ENCODE measurements at places on chromosomes 2 and 18.

DNA sequence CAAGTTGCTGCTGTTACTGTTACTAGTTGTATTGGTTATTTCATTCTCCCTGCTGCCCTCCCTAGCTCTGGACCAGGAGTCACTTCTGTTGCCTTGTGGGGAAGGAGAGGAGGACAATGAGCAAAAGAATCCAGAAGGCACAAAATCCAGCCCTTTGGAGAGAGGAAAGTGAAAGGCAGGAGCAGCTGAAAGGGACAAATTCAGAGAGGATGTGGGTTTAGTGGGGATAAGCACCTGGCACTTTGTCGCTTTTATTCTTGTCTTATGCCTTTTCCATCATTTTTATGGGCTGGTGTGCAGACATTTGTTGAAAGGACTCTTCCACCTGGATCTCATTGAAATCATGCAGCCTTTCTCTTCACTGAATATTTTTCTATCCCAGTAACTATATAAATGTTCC, 24.3 kb upstream of the LTBP1 start:
- no peak for DNase-seq

GRCh38 chr2:45612285-45612684, 1.2 kb upstream of the SRBD1 start:
- DNase-seq = no peak

- DNase-seq = no peak
Observed at GRCh38 chr2:217935901-217936684, 66.7 kb downstream of the TNS1 start.

GRCh38 chr2:106358081-106358480, 110.1 kb downstream of the RGPD3 start:
- no peak for DNase-seq

- DNase-seq = no peak
Observed at GRCh38 chr2:201194097-201194496, 11.2 kb downstream of the CASP10 start.

DNA sequence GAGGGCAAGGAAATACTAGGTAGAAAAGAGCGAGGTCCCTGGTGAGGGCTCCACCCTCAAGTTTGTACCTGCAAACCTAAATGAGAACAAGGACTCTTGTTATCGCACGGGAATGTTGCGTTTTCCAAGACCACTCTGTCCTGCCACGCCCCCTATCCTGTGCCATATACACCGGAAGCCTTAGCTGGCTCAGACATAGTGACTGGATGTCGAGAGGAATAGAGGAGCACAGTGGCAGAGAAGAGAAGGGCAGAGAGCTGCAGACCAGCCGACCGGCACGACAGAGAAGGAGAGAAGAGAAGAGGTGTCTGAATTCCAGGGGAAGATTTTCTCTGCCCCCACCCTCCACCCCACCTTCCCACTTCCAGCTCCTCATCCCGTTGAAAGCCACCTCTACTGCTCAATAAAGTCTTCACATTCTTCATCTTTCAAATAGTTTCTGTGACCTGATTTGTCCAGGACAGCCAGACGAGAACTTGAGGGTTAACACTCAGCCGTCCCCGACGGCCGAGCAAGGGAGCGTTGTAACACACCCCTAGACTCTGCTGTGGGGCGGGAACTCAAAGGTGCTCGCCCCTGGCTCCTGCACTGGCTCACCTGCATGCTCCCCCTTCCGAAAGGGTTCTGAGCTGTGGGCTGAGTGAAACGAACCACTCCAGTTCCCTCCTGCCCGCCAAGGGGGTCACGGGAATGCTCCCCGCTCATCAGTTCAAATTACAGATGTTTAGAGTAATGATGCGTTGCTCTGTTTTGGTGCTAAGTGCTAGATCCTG, 24.9 kb upstream of the COL3A1 start:
- DNase-seq = no peak

GRCh38 chr18:39149211-39149806, 1583.7 kb upstream of the CELF4 start:
- no peak for DNase-seq

DNA sequence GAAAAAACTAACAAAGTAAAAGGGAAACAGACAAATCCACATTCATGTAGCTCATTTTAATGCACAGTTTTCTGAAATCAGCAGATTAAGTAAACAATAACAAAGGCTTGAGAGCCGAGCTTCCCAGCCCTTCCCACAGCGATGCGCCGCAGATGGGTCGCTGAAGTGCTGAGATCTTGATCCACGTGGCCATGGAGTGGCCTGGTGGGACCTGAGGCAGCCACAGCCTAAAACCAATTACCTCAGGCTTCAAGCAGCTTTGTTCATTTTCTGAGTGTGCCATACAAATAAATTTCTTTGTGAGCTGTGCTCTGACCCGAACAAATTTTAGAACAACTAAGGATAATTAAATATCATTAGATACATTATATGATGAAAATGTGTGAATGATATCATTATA, 25.6 kb upstream of the CYRIA start:
- DNase-seq = no peak

DNA sequence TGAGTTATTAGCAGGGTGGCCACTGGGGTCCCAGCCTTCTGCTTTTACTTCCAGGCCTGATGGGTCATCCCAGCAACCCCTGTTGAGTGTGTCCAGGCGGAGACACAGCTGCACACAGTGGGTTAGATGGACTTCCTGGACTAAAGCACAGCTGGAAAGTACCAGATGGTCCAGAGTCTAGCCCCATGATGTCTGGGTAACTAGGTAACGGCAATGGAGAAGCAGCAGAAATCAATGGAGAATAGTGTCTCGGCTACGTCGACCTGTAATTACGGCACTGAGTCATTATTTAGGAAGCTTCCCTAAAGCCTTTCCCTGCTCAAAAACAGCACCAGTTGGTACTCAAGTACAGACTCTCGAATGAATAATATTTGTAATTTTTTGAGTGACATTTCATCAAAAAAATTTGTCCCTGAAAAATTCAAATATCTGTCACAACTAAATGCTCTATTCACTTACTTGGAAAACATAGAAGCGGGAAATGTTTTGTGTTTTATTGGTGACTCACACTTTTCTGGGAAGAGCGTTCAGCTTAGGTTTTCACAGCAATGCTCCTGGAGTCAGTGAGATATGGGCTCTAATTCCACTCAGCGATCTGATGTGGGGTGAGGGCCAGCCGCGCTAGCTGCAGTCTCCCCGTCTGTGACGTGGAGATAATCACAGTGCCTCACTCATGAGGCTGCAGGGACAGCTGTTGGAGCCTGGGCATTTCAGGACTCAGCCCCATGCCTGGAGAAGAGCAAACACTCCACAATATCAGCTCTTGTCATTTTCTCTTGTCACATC, 16.2 kb upstream of the ARL4C start:
- DNase-seq = no peak

DNA sequence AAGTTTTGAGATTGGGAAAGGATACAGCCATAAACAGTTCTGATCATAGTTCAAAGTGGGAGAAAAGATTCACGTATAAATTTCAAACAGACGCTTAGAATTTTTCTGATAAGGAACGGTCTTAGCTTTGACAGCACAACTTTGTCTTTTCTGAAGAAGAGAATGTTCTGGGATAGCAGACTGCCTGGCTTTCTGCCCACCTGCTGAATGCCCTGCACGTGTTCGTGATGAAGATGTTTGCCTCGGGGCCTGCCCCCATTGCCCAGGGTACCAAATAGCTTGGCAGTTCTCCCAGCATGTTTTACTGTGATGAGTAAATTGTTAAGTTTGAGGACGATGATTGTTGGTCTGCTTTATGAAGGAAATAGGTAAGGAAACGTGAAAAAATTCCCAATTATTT, 4.6 kb downstream of the MRPL33 start:
- DNase-seq = no peak

GRCh38 chr2:48189552-48190228, 283.4 kb upstream of the FBXO11 start:
- DNase-seq = no peak

DNA sequence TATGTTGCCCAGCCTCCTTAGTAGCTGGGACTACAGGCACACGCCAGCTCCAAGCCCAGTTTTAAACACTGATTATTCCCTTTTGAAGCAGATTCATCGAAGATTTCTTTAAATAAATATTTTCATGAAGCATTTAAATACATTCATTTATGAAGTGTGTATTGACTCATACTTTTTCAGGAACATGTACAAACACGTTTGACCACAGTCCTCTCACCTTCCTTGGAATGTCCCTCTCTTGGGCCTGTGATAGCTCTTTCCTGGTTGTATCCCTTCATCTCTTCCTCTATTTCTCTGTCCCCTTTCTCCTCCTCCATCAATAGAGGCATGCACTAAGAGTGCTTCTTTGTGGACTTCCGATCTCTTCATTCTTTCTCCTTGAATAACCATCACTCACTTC, 2.5 kb downstream of the PSTPIP2 start:
- DNase-seq = no peak

DNA sequence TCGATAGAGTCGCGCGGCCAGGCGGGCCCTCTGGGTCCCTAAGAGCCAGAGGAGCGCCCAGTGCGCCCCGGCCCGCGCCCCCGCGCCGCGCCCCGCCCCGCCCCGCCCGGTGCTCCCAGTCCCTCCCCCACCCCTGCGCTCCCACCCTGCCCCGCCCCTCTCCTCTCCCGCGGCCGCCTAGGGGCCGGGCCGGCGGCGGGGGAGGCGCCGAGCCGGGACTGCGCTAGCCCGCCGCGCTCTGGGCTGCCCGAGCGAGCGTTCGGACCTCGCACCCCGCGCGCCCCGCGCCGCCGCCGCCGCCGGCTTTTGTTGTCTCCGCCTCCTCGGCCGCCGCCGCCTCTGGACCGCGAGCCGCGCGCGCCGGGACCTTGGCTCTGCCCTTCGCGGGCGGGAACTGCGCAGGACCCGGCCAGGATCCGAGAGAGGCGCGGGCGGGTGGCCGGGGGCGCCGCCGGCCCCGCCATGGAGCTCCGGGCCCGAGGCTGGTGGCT, at the start of gene GPC1:
Gene GPC1, plus strand, starts transcription at position 207 of the 491 bp plus-strand sequence. Its CDS starts 256 bp downstream, at position 463.
- DNase-seq = peak; percentile 61

DNA sequence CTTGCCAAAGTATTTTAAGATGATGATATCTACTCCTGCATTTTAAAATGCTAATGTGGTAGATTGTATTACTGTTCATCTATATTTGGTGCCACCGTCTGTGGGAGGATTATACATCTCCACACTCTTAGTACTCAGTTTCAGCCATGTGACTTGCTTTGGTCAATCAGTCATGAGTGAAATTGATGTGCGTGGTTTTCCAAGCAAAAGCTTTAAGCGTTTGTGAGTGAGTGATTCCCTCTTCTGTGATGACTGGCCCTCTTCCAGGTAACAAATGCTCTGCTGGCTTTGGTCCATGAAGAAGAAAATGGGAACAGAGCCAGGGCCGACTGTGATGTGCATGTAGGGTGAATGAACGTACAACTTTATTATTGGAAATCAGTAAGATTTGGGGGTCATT, 330.4 kb downstream of the LPIN1 start:
- DNase-seq = peak; percentile 19

GRCh38 chr18:5464251-5464650, 79.5 kb downstream of the EPB41L3 start:
- no peak for DNase-seq

GRCh38 chr18:21184396-21184996, 57.5 kb upstream of the GREB1L start:
- no peak for DNase-seq

GRCh38 chr2:88095022-88095421, 27.4 kb downstream of the SMYD1 start:
- DNase-seq = no peak

DNA sequence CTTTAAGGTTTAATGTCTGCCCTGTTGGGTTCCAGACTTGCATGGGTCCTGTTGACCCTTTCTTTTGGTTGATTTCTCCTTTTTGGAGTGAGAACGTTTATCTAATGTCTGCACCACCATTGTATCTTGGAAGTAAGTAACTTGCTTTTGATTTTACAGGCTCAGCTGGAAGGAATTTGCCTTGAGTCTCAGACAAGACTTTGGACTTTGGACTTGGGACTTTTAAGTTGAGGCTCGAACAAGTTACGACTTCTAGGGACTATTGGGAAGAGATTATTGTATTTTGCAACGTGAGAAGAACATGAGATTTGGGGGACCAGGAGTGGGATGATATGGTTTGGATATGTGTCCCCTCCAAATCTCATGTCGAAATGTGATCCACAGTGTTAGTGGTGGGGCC, 267.7 kb downstream of the GLI2 start:
- DNase-seq = no peak

GRCh38 chr2:8333177-8333831, 348.6 kb upstream of the ID2 start:
- DNase-seq = no peak

GRCh38 chr2:60641811-60642788, 88.6 kb upstream of the BCL11A start:
- peak; percentile 19 for DNase-seq

- DNase-seq = no peak
Observed at GRCh38 chr2:190582736-190583506, 48.4 kb upstream of the NEMP2 start.

DNA sequence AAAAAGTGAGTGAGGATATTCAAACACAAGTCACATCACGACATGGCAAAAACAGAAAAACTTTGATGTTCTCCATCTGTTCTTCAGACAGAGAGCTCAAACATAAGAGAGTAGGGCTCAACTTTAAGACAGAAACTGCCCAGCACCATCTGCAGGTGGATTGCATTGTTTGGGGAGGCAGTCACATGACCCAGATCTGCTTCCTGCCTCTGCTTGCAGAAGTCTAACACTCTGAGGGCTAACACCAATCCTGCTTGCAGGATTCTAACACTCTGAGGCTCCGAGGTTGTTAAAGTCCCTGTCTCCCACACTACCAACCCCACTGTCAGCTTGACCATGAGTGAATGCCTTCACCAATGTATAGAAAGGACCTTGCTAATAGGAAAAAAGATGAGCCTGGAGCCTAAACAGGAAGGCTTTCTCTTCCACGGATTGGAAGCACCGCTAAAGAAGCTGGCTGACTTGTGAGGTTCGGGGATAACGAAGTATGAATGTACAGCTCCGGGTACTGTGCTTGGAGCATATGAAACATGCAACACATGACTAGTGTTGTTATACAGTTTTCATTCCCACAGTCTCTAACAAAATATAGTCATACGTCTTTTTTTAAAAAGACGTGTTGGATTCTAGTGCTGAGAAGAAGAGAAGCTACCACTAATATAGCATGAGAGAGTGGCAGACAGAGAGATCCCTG, 176.6 kb upstream of the CREB1 start:
- no peak for DNase-seq

GRCh38 chr2:172011812-172012575, 12.2 kb downstream of the METAP1D start:
- no peak for DNase-seq

- no peak for DNase-seq
Observed at GRCh38 chr18:47246027-47246971, 5.2 kb downstream of the SKOR2 start.

- DNase-seq = no peak
Observed at GRCh38 chr18:56065086-56065485, 477.1 kb upstream of the TCF4 start.

- DNase-seq = no peak
Observed at GRCh38 chr2:1881998-1882397, 137.7 kb upstream of the PXDN start.

GRCh38 chr18:79915161-79916127, 36.0 kb downstream of the SLC66A2 start:
- no peak for DNase-seq

GRCh38 chr2:100208141-100208770, 65.9 kb upstream of the AFF3 start:
- no peak for DNase-seq

- DNase-seq = no peak
Observed at GRCh38 chr2:103295591-103295990, 533.8 kb downstream of the TMEM182 start.

- DNase-seq = no peak
Observed at GRCh38 chr2:27245626-27246025, 17.2 kb downstream of the SLC30A3 start.

GRCh38 chr2:183172220-183172887, 48.1 kb downstream of the NUP35 start:
- DNase-seq = no peak

- DNase-seq = peak; percentile 66
Observed at GRCh38 chr2:239548451-239548871, 147.6 kb upstream of the HDAC4 start.

- DNase-seq = no peak
Observed at GRCh38 chr18:40529478-40529877, 1425.6 kb upstream of the PIK3C3 start.

Data from activated CD4-positive, alpha-beta T cell treated with anti-CD3 and anti-CD28 coated beads, Interleukin-2, amount 50 U/mL, for 48 hours (primary cell).